ENCODE measurements at places on chromosomes 11 and 22.

DNA sequence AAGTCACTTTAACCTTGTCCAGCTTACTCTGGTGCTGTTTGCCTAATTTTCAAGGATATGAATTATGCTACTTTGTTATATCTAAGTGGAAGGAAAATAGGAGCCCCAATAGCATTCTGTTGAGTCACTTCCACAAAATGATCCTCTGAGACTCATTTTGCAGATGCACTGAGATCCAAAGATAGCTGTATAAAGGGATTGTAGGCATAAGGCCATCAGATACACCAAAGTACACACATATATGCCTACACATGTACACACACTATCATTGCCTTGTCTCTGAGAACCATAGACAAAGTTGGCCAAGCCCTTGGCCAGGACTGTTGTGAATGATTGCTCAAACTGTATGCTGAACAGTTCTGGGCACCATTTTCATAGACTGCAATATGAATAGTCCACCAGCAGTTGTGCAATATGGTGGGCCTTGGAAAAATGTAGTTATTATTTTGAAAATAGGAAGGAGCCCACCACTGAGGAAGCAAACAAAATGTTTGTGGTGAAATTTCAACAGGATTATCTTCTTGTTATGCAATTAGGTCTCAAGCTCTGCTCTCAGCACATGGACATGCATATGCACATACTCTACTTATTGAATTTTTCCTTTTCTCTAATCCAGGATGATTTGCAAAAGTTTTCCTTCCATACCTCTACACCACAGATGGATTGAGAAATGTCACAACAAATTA, 186.0 kb upstream of the CTSC start:
- no peak for DNase-seq

GRCh38 chr11:199782-200181, 6.9 kb downstream of the SCGB1C1 start:
- no peak for DNase-seq

- no peak for DNase-seq
These were observed 2.5 kb downstream of the BATF2 start for GRCh38 chr11:64994318-64994717.

- no peak for DNase-seq
These were observed 689.9 kb upstream of the CCDC90B start for GRCh38 chr11:83976086-83976485.

Data from thoracic aorta (tissue), 2 donors.